ENCODE measurements at places on chromosomes 1 and 21. TPM values are rescaled to one million over a fixed set of nuclear protein-coding genes. Genes with fewer than 3 reads are reported as not detected.

- no peak for DNase-seq
- no peaks in the 10 kb centered on the region for H3K36me3 ChIP-seq
Observed at GRCh38 chr1:175763797-175764196, 20.4 kb upstream of the TNR start.

DNA sequence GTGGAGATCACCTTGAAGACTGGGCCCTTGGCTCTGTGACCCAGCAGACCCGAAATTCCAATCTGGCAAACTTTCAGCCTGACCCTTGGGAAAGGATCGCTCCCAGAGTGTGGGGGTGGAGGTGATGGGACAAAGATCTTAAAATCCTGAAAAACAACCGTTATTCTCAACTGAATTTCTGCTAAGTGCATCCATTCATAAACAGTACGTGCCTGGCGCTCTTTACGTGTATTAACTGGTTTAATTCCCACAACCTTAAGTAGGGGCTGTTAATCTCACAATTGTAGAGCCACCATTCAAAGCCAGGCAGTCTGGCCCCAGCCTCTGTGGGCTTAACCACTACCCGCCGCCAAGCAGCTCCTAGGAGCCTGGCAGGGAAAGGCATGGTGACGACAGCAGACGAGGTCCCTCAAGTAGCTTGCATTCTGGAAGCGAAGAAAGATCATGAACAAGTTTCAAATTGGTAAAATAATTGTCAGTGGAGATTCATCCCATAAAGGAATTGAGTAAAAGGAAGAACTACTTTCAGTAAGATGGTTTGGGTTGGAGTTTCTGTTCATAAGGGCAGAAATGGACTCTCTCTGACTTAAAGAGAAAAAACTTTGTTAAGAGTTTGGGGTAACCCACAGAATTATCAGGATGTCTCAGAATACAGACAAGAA is 11.4 kb upstream of the RGS16 start:
- H3K36me3 ChIP-seq: no peaks in the 10 kb centered on the region
- H3K27ac ChIP-seq: peak overlapping the region; percentile 73
- DNase-seq: peak; percentile 60
- H3K4me1 ChIP-seq: peaks cover 76% of the 10 kb centered on the region

- H3K27ac ChIP-seq: no peak overlapping the region
- no peaks in the 10 kb centered on the region for H3K27me3 ChIP-seq
- DNase-seq: no peak
- no peak overlapping the region for H3K4me3 ChIP-seq
Observed at GRCh38 chr1:46691997-46692790, 20.5 kb downstream of the TEX38 start.

DNA sequence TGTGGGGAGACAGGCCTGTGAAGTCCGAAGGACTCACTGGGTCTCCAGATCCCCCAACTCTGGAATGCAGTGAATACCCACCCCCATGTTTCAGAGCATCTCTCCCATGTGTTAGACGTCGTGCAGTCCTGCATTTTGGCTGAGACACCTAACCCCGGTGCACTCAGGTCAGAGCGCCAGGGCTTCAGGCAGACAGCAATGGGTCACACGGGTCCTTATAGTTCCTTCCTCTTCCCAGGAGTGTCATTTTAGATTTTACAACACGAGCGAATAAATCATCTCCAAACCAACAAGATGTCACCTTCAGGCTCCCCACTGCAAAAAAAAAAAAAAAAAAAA is 5.1 kb downstream of the PRRX1 start:
- H3K4me1 ChIP-seq: peaks cover 51% of the 10 kb centered on the region
- no peak overlapping the region for H3K27ac ChIP-seq
- peak; percentile 32 for DNase-seq
- H3K4me3 ChIP-seq: peak overlapping the region; percentile 49
- peaks cover 91% of the 10 kb centered on the region for H3K27me3 ChIP-seq
- H3K36me3 ChIP-seq: no peaks in the 10 kb centered on the region

GRCh38 chr1:110488867-110489266 is 30.1 kb downstream of the KCNA10 start:
- no peaks in the 10 kb centered on the region for H3K4me1 ChIP-seq
- no peak for DNase-seq

- H3K4me3 ChIP-seq: 0 out of 2 replicates have a peak overlapping the region, but pooled peaks have one; percentile 26
- peaks cover 10% of the 10 kb centered on the region for H3K4me1 ChIP-seq
- no peak for DNase-seq
- no peaks in the 10 kb centered on the region for H3K36me3 ChIP-seq
Observed at GRCh38 chr21:42006765-42007164, 3.4 kb downstream of the ZBTB21 start.

DNA sequence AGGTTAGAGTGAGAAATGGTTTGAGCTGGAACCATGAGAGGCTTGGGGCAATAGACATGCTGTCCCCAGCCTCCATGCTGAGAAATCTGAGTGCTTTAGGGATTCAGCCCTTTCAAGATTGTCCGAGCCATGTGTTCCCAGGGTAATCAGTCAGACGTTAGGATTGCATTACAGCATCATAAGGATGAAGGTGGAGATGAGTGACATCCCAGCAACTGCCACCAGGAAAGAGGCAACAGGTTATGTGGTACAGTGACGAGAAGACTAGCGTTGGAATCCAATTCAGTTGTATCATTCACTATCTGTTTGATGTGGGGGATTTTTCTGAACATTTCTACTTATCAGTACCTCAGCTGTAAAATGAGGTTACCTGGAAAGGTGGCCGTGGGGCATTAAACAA is 1.7 kb downstream of the CAMK1G start:
- no peaks in the 10 kb centered on the region for H3K36me3 ChIP-seq
- no peak overlapping the region for H3K27ac ChIP-seq
- DNase-seq: no peak
- peaks cover 28% of the 10 kb centered on the region for H3K27me3 ChIP-seq

GRCh38 chr1:20405893-20406604 is 80.0 kb downstream of the CAMK2N1 start:
- no peaks in the 10 kb centered on the region for H3K36me3 ChIP-seq
- H3K27me3 ChIP-seq: peaks cover 99% of the 10 kb centered on the region
- H3K4me1 ChIP-seq: peaks cover 6% of the 10 kb centered on the region

GRCh38 chr1:210600421-210601159 is 271.9 kb downstream of the HHAT start:
- H3K27ac ChIP-seq: no peak overlapping the region
- H3K27me3 ChIP-seq: no peaks in the 10 kb centered on the region
- H3K4me1 ChIP-seq: no peaks in the 10 kb centered on the region
- no peak overlapping the region for H3K4me3 ChIP-seq
- H3K36me3 ChIP-seq: no peaks in the 10 kb centered on the region

- no peaks in the 10 kb centered on the region for H3K27me3 ChIP-seq
- no peak overlapping the region for H3K4me3 ChIP-seq
- H3K27ac ChIP-seq: no peak overlapping the region
- no peak for DNase-seq
- H3K4me1 ChIP-seq: no peaks in the 10 kb centered on the region
- no peaks in the 10 kb centered on the region for H3K36me3 ChIP-seq
Observed at GRCh38 chr1:75475696-75476095, 135.2 kb downstream of the SLC44A5 start.

DNA sequence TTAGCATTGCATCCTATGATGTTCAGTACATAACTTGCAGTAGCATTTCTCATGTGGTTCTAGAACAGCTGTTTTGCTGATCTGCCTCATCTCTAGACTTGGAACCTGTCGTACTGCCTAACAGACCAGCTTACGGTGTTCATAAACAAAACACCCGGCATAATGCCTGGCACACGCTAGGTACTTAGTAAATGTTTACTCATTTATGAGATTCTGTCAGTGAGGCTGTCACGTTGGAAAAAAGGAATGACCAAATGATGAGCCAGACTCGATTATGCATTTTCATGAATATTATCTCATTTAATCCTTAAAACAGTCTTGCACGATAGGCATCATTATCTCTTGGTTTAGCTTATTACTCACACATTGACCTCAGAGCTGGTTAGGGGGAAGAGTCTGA is 46.4 kb downstream of the CACHD1 start:
- H3K27ac ChIP-seq: no peak overlapping the region
- H3K27me3 ChIP-seq: no peaks in the 10 kb centered on the region
- H3K4me1 ChIP-seq: peaks cover 96% of the 10 kb centered on the region
- no peak for DNase-seq
- no peak overlapping the region for H3K4me3 ChIP-seq

- H3K27me3 ChIP-seq: no peaks in the 10 kb centered on the region
- H3K36me3 ChIP-seq: no peaks in the 10 kb centered on the region
- no peak overlapping the region for H3K4me3 ChIP-seq
- H3K27ac ChIP-seq: no peak overlapping the region
- peaks cover 7% of the 10 kb centered on the region for H3K4me1 ChIP-seq
Observed at GRCh38 chr21:45374826-45375455, 30.0 kb upstream of the COL18A1 start.

GRCh38 chr1:91847851-91848250 is 38.1 kb downstream of the TGFBR3 start:
- DNase-seq: peak; percentile 7
- no peaks in the 10 kb centered on the region for H3K36me3 ChIP-seq
- H3K27me3 ChIP-seq: no peaks in the 10 kb centered on the region
- H3K4me1 ChIP-seq: no peaks in the 10 kb centered on the region

Gene WNT4
- total RNA-seq: not detected

Gene C4BPB
- not detected for total RNA-seq

Gene LRRC38
- total RNA-seq: not detected

Data from GM23338 (cell line).